Glutamatergic neuron (in vitro differentiated cells): ENCODE measurements at places on chromosomes 13 and 19.
A peak's percentile ranks its signal among the peaks of the same experiment; 100 is the strongest.

- DNase-seq = no peak
- H3K36me3 ChIP-seq = no peaks in the 10 kb centered on the region
Measured at GRCh38 chr13:100506600-100507422, 81.8 kb downstream of the GGACT start.

DNA sequence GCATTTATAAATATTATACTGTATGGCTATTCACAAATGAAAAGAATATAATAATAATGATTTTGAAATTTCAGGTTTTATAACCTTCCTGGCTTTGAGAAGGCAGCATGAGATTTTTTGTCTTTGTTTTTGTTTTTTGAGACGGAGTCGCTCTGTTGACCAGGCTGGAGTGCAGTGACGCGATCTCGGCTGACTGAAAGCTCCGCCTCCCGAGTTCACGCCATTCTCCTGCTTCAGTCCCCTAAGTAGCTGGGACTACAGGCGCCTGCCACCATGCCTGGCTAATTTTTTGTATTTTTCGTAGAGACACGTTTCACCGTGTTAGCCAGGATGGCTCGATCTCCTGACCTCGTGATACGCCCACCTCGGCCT lies 64.1 kb downstream of the ZNF429 start:
- peaks cover 4% of the 10 kb centered on the region for H3K36me3 ChIP-seq
- H3K4me1 ChIP-seq = peaks cover 16% of the 10 kb centered on the region
- H3K27ac ChIP-seq = no peak overlapping the region
- peaks cover 2% of the 10 kb centered on the region for H3K27me3 ChIP-seq
- DNase-seq = no peak
- no peak overlapping the region for H3K4me3 ChIP-seq

- H3K27ac ChIP-seq = no peak overlapping the region
- no peaks in the 10 kb centered on the region for H3K4me1 ChIP-seq
- H3K4me3 ChIP-seq = no peak overlapping the region
- no peaks in the 10 kb centered on the region for H3K27me3 ChIP-seq
- DNase-seq = no peak
- peaks cover 12% of the 10 kb centered on the region for H3K36me3 ChIP-seq
Measured at GRCh38 chr13:45621950-45622349, 6.4 kb upstream of the ERICH6B start.

DNA sequence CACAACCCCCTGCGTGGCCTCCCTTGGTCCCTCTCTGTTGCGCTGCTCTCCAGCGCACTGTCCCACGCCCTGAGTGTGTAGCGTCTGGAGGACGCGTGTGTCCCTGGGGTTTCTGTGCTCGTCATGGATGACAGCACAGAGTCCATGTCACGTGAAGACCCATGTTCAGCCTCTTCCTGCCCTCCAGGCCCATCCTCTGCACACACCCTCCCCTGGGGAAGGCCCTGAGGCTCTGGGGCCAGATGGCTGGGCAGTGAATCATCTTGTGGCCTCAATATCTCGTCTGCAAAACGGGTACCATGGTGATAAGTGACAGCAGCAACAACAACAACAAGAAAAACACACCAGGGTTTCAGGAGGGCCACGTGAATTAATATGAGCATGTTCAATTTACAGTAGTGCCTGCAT lies 71.5 kb upstream of the ARHGEF7 start:
- H3K4me1 ChIP-seq = peaks cover 7% of the 10 kb centered on the region
- H3K36me3 ChIP-seq = peaks cover 15% of the 10 kb centered on the region
- H3K4me3 ChIP-seq = peak overlapping the region; percentile 48
- H3K27me3 ChIP-seq = peaks cover 5% of the 10 kb centered on the region

GRCh38 chr13:32857077-32857476 lies 159.1 kb upstream of the KL start:
- no peaks in the 10 kb centered on the region for H3K4me1 ChIP-seq
- no peaks in the 10 kb centered on the region for H3K27me3 ChIP-seq
- no peak for DNase-seq
- H3K36me3 ChIP-seq = no peaks in the 10 kb centered on the region
- no peak overlapping the region for H3K4me3 ChIP-seq
- H3K27ac ChIP-seq = no peak overlapping the region

- H3K27ac ChIP-seq = no peak overlapping the region
- H3K27me3 ChIP-seq = no peaks in the 10 kb centered on the region
- no peak overlapping the region for H3K4me3 ChIP-seq
- H3K36me3 ChIP-seq = no peaks in the 10 kb centered on the region
Measured at GRCh38 chr13:83634601-83635000, 247.7 kb downstream of the SLITRK1 start.

DNA sequence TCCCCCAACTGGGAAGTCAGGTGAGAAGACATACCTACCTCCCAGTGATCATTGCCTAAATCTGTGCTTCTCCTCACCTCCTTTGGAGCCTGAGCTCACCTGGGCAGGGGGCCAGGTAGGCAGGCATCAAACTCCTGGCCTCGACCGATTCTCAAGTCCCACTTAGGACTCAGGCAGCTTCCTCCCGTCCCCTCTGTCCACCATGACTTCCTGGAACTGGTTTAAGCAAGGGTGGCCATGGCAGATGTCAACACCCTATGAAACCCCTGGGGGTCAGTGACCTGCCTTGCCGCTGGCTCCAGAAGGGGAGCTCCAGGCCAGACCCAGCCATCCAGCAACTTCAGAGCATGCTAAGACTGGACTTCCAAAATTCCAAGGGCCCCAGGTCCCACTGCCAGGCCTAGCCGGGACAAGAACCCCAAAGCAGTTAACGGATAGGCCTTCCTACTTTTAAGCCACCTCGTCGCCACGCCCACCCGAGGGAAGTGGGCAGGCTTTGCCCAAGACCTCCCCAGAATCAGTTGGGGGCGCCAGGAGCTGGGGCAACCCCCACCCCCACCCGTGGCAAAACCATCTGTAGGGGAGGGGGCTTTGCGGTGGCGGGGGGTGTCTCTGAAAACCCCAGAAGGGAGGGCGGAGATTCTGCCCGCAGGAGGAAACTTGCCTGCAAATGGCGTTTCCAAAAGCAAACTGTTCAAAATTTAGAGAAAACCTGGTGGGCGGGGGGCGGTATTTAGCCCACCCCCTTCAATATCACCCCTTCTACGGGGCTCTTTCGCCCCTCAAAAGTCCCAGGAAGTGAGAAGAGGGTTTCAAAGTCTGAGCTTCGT lies 657 bp downstream of the PLIN3 start:
- H3K27ac ChIP-seq = no peak overlapping the region
- H3K36me3 ChIP-seq = no peaks in the 10 kb centered on the region
- no peaks in the 10 kb centered on the region for H3K27me3 ChIP-seq
- peak; percentile 40 for DNase-seq

DNA sequence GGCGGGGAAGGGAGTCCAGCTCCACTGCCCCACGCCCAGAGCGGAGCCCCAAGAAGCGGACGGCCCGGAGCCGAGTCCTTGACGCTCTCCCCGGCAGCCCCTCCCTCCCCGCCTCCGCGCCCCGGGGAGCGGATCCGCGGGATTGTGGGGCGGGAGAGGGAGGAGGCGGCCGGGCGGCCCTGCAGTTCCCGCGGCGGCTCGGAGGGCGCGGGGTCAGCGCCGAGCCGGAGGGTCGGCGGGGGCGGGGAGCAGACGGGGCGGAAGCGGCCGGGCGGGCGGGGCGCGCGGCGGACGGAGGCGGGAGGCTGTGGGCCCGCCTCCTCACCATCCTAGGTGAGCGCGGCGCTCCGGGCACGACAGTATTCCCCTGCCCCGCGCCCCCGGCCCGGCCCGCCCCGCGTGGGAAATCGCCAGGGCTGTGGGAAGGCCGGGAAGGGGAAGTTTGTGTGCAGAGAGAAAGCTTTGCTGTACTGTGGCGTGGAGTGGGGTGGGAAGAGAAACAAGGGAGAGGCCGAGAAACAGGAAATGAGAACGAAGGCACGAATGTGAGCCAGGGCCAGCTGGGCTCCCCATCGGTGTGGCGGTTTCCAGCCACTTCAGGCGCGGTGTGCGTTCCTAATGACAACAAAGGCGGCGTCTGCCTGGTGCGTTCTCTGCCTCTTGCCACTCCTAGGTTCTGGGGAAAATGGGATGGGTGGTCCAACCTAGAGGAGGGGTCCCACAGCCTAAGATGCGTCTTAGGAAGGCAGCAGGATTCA lies 1.3 kb upstream of the KLF12 start:
- H3K4me3 ChIP-seq = no peak overlapping the region
- no peaks in the 10 kb centered on the region for H3K36me3 ChIP-seq
- H3K4me1 ChIP-seq = peaks cover 9% of the 10 kb centered on the region
- H3K27me3 ChIP-seq = peaks cover 13% of the 10 kb centered on the region

DNA sequence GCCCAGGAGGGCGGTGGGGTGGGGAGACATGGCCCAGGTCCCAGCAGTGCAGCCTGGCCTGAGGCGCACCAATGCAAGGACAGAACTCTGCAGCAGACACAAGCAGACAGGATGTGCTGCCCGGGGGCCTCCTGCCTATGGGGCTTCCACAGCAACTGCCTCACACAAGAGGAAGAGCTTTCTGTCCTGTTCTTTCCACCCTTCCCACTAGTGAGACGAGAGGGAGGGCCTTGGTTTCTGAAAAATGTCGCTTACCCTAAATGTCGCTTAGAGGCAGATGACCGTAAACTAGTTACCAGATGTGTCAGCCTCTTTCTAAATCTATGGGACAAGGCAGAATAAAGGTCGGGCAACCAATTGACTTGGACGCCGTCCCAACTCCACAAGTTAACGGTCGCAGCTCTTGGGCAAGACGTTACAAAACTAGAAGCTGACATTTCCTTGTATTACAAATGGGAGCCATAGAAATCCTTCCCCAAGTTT lies at the start of gene LAIR1:
TSS of gene LAIR1 (minus strand) at position 157 of the 483 bp plus-strand sequence. CDS start at position 30, 127 bp downstream.
- no peak within 1 kb of the TSS for H3K27ac ChIP-seq
- DNase-seq = no peak
- H3K4me1 ChIP-seq = no peaks in the 10 kb centered on the region

- no peak overlapping the region for H3K4me3 ChIP-seq
- H3K27ac ChIP-seq = no peak overlapping the region
- H3K36me3 ChIP-seq = no peaks in the 10 kb centered on the region
- no peaks in the 10 kb centered on the region for H3K4me1 ChIP-seq
Measured at GRCh38 chr13:38490657-38491056, 141.0 kb downstream of the UFM1 start.

DNA sequence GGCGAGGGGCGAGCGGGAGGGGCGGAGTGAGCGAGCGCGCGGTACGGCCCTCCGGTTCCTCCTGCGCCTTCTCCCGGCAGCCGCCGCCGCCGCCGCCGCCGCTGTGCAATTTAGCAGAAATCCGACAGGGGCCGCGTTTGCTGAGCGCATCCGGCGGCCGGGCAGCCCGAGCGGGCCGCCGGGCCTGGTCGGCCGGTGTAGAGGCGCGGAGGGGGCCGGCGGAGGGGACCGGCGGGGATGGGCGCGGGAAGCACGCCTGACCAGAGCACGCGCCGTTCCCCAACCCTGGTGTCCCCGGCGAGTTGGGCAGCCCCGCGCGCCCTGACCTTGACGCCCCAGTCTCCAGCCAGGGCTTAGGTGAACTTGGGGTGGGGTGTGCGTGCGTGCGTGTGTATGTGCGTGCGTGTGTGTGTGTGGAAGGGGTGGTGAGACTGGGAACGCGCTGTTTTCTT lies 144.5 kb upstream of the ZNF536 start:
- peak; percentile 90 for DNase-seq
- peak overlapping the region; percentile 90 for H3K4me3 ChIP-seq
- H3K4me1 ChIP-seq = peaks cover 20% of the 10 kb centered on the region
- peaks cover 28% of the 10 kb centered on the region for H3K27me3 ChIP-seq

DNA sequence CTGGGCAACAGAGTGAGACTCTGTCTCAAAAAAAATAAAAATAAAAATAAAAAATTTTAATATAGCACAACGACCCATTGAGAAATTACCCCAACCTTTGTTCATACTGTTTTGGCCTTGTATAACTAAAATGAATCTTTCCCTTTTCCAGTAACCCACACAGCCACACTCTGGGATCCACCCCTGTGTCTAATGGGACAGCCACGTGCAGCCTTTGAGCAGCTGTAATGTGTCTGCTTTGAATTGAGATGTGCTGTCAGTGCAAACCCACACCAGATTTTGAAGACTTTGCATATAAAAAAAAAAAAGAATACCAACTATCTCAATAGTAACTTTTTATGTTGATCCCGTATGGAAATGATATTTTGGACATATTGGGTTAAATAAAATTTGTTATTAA lies 112.7 kb upstream of the UBL3 start:
- peaks cover 21% of the 10 kb centered on the region for H3K4me1 ChIP-seq
- H3K27me3 ChIP-seq = peaks cover 14% of the 10 kb centered on the region
- H3K4me3 ChIP-seq = no peak overlapping the region
